Pancreas (tissue), 10 donors: ENCODE measurements at places on chromosomes 11 and 22. TPM values are rescaled to one million over a fixed set of nuclear protein-coding genes. Genes with fewer than 3 reads are reported as not detected.

- no peak overlapping the region for H3K4me3 ChIP-seq
- no peaks in the 10 kb centered on the region for H3K27me3 ChIP-seq
- no peak for DNase-seq
Observed at GRCh38 chr11:134906356-134906955, 494.4 kb upstream of the B3GAT1 start.

GRCh38 chr11:88494848-88495247 lies 157.3 kb upstream of the CTSC start:
- H3K36me3 ChIP-seq = no peaks in the 10 kb centered on the region
- no peak overlapping the region for H3K27ac ChIP-seq
- no peak for DNase-seq
- no peaks in the 10 kb centered on the region for H3K4me1 ChIP-seq

DNA sequence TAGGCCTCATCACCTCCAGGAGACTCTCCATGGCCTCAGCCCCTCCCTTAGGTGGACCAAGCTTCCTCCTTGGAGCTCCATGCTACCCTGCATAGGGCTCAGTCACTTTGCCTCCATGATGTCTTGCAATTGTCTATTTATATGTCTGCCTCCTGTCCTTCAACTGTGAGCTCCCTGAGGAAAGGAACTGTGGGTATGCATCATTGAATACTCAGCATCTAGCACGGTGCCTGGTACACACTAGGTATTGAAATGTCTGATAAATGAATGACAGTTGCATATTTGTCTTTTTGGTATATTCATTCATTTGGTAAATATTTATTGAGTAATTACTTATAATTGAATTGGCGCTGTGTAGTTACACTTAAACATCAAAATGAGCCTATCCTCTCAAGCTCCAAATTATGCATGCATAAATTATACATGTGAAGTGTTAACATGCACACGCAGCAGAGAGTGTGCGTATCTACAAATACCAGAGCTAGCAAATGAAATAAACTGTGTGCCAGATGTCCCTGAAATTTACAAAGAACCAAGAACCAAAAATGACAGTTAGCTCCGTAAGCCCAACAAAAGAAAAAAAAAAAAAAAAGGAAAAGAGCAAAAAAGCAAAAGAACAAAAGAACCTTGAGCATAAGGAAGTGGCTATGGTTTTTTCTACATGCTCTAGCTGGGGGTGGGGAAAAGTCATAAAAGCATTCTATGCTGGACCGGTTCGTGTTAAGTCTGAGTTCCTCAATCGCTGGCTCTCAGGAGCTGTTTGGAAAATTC lies 25.2 kb downstream of the GRAP2 start:
- no peak for DNase-seq
- H3K4me1 ChIP-seq = no peaks in the 10 kb centered on the region
- no peaks in the 10 kb centered on the region for H3K36me3 ChIP-seq
- H3K27me3 ChIP-seq = no peaks in the 10 kb centered on the region

- DNase-seq = no peak
- H3K36me3 ChIP-seq = no peaks in the 10 kb centered on the region
- H3K4me1 ChIP-seq = peaks cover 6% of the 10 kb centered on the region
- H3K4me3 ChIP-seq = no peak overlapping the region
- peaks cover 43% of the 10 kb centered on the region for H3K27me3 ChIP-seq
- no peak overlapping the region for H3K27ac ChIP-seq
Observed at GRCh38 chr11:69704508-69705253, 859 bp upstream of the FGF19 start.

- H3K4me3 ChIP-seq = no peak overlapping the region
- no peaks in the 10 kb centered on the region for H3K36me3 ChIP-seq
- no peaks in the 10 kb centered on the region for H3K4me1 ChIP-seq
- no peak for DNase-seq
- no peak overlapping the region for H3K27ac ChIP-seq
Observed at GRCh38 chr11:120694726-120695125, 183.2 kb downstream of the GRIK4 start.

KCNQ1 gene
- total RNA-seq = 44.8 TPM

GPR83 gene
- total RNA-seq = not detected
